CD4-positive, CD25-positive, alpha-beta regulatory T cell (primary cell): ENCODE measurements at places on chromosomes 6 and 20.

DNA sequence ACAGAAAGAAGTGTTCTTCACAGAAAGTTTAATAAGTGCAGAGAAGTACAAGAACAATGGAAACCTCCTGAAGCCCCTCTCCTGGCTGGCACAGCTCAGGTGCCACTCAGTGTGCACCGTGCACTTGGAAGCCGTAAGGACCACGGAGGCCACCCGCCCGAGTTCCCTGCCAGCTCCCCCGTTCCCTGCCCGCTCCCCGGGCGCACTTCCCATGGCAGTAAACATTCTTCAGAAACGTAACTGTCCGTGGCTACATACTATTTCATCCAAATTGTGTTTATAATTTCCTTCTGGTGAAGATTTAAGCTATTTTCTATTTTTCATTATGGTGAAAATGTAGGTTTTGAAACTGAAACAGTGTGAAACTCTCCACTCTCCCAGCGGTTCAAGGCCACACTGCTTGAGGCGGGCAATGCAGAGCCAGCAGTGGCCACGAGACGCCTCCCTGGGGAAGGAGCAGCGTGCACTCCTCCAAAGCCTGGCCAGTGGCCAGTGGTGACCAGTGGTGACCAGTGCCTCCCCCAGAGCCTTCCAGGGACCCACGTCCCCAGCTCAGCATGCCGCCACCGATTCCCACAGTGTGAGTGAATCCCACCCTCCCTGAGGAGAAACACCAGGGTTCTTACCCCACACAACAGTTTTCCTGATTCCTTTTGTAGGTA is 46.4 kb downstream of the TAF4 start:
- no peak for DNase-seq

DNA sequence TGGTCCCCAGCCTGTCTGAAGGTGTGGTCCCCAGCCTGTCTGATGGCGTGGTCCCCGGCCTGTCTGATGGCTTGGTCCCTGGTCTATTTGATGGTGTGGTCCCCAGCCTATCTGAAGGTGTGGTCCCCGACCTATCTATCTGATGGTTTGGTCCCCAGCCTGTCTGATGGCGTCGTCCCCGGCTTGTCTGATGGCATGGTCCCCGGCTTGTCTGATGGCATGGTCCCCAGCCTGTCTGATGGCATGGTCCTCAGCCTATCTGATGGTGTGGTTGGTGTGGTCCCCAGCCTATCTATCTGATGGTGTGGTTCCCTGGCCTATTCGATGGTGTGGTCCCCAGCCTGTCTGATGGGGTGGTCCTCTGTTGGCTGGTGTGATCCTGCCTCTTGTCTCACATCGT is 18.2 kb upstream of the MRGBP start:
- no peak for DNase-seq

DNA sequence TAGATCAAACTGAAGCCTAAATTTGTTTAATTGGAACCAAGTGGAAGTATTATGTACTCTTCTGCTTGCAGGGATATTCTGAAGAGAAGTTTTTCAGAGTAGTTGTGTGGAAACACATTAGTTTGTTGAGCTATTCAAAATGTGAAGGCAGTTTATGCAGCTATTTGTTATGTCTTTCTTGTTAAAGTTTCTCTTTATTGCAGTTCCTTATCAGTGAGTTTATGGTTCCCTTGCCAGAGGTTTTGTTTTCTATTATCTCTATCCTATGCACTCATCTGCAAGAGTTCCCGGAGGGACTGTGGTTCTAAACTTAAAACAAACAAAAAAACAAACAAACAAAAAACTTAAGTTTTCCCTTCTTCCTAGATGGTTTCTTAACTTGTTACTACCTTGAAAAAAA is 143.7 kb upstream of the SLC22A16 start:
- no peak for DNase-seq

GRCh38 chr20:52592567-52592966 is 379.6 kb upstream of the TSHZ2 start:
- DNase-seq: no peak

DNA sequence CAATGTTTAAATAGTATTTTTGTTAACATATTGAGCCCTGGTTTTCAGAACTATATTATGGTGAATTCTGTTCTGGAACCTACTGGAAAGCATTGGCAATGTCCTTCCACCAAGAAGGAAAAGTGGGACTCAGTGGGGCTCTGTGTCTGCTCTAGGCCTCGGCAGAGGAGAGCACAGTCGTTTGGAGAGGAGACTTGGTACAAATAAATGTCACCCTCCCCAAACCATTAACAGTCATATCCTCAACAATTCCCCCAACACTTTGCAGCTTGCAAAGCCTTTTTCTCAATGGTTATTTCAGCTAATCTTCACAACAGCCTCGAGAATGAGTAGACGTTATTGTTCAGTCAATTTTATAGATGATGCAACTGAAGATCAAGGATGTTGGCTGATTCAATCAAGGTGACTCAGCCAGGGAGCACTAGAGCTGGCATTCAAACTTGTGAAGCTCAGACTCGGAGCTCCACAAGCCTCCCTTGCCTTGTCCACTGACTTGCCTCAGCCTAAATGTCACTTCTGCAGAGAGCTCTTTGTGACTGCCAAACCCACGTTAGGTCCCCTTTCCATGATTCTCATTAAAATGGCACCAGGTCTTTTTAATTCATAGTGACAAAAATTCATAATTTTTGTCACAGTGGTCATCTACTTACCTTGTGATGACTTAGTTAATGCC is 60.6 kb downstream of the TOX2 start:
- no peak for DNase-seq

DNA sequence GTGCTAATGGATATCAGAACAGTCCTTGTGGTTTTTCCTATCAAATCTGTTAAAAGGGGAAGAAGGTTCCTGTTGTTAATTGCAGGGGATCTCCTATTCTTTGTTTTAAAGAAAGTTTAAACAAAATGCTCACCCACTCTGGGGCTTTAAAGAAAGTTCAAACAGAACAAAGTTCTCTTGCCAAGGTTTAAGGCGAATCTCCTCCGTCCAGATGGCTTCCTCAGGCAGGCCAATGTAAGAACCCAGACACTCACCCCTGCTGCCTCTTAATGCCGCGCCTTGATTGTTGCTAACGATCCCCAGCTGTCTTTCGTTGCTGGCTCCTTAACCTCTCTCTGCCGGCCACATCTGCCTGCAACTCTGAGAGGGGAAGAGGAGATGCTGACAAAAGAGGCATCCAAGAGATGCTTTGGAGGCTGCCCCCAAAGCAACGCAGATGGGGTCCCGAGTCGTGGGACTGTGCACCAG is 235.0 kb upstream of the PRDM1 start:
- no peak for DNase-seq

- DNase-seq: peak; percentile 1
These were observed 226.0 kb downstream of the TPBG start for GRCh38 chr6:82589509-82590206.

- DNase-seq: no peak
These were observed 446.1 kb upstream of the MARCKS start for GRCh38 chr6:113411011-113411410.

DNA sequence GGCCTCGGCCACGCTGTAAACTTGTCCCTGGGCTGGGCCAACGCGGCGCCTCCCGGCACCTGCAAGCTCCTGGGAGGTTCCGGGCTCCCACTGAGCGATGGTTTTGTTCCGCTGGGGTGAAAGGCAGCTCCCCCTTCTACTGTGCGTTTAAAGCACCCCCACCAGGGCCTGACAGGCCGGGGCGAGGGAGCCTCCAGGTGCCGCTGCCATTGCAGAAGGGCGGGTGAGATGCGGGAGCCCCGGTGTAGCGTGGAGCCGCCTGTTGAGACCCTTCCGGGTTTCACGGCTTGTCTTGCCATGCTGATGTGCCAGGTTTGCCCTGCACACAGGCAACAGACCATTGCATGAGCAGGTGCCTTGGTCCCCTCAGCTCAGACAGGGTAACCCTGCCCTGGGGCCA is 2.9 kb downstream of the COL20A1 start:
- no peak for DNase-seq

DNA sequence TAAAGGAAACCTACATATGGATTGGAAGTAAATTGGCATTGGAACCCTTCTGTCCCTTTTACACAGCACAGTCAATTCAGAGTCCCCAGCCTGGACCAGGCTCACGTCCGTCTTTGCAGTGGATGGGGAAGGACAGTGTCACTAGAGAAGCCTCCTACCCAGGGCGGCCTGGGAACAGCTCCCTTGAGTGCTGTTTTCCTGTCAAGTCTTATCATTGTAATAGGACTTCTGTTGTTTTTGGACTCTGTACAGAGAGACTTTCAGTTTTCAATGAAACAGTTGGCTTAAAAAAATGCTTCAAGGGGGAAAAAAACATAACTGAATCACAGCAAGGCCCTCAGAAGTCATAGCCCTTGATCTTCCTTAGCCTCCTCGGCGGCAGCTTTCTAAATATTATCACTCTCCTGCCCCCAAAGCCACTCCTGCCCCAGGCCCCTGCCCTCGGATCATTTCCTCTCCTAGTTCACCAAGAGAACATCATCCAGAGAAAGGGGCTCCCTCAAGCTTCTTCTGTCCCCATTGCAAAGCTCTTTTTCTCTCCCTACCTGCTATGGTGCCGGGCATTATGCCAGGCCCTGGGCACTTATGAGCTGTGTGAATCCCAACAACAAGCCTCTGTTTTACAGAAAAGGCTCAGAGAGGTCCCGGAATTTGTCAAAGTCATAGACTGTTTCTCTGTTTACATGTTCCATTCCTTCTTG is 37.8 kb upstream of the CNKSR3 start:
- DNase-seq: no peak

DNA sequence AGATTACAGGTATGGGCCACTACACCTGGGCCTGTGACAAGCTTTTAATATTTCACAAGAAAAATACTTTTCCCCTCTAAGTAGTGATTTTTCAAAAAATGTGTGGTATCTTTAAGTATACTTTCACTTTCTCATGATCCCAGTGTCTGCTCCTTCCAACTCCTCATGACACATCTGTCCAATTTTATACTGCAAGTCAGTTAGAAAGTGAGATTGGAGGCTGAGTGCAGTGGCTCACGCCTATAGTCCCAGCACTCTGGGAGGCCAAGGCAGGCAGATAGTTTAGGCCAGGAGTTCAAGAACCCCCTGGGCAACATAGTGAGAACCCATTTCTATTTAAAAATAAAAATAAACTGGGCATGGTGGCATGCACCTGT is 20.2 kb downstream of the PIM1 start:
- DNase-seq: no peak

DNA sequence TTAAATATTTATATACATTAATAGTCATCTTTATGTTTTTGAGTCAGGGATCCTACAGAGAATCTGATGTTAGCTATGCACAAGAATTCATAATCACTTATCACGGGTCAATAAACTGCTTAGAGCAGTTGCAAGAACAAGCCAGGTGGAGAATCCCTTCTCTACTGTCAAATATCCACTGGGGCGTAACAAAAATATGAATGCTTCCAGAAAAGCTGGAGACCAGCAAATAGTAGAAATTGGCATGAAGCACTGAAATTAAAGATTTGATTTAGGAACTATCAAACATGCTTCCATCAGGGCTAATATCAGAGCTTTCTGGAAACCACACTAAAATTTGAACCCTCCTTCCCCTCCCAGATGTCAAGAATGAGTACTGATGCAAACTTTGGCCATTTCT is 37.3 kb downstream of the ADGRG6 start:
- DNase-seq: no peak

DNA sequence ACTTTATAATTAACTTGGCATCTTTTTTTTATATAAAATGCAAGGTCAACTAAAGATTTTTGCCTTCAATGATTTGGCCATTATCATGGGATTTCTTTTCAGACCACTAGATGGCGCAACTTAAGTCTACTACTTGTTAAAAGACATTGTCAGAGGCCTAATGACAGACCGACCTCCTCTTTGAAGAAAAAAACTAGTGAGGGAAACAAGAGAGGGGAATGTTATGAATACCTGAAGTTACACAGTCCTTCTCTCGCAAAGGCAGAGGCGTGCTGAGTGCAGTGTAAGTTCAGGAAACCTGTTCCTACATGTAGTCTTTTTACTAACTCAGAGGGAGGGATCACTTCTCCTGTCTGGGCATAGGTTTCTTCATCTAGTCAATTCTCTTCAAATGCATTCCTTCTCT is 9.3 kb downstream of the TRAPPC3L start:
- DNase-seq: peak; percentile 64

GRCh38 chr20:17872434-17872833 is 96.2 kb downstream of the SNX5 start:
- no peak for DNase-seq

- DNase-seq: no peak
These were observed 317.7 kb upstream of the ADGRB3 start for GRCh38 chr6:68317366-68317765.

DNA sequence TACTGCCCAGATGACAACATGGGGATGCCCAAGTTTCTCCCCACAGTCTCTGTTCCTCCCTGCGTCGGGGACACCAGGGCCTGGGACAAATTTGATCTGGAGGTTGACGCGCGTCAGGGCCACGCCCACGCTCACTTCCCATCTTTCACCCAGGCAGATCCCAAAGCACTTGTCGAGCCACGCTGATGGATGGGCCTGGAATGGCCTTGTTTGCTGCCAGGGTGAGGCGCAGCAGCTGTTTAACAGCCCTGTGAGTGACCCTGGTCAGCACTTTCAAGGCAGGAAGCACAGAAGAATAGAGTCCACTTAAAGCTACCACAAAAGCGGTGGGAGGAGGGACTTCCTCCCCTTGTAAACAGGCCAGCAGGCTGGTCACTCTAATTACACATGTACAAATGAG is 324.7 kb upstream of the JARID2 start:
- no peak for DNase-seq

GRCh38 chr6:39213195-39213920 is 15.9 kb downstream of the KCNK5 start:
- DNase-seq: no peak

DNA sequence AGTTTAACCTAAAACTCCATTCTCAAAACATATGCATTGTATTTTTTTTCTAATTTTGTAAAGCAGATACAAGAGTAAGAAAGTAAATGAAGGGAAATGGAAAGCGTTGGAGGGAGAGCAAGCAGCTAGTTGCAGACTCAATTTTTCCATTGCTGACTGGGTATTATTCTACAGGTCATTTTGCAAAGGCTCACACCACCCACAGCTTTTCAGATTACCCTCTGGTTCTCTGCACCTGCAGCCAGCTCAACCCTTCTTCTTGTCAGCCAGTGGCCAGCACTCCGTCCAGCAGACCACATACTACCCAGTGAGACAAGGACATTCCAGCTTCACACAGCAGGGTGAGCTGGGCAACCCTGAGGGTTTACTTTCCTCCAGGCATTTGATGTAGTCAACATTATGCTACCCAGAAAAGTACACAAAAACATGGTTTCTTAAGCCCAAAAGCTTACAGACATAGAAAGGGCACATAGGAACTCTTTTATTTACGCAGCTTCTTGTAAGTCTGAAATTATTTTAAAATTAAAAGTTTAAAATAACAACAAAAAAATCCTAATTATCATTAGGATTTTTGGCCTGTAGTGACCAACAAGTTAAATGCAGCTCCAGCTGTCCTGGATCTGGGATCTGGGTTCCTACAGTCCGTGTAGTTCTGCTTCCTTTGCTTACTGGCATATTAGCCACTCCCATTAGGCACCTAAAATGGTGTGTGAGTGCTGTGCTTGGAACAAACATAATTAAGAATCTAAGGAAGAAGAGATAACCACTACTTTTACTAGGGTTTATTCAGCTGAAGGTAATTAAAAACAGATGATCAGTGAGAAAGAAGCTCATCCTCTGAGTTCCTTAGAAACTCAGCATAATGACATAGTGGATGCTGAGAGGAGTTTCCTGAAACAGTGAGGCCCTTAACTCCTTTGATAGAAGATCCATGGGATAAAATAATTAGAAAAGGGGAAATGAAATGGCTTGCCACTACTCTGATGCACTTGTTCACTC is 185.3 kb downstream of the PKHD1 start:
- DNase-seq: no peak

GRCh38 chr20:45937765-45938164 is 3.3 kb downstream of the PCIF1 start:
- DNase-seq: no peak
